ENCODE measurements at places on chromosomes 2 and 18.

GRCh38 chr2:10980886-10981425, 69.2 kb downstream of the KCNF1 start:
- no peak for DNase-seq

GRCh38 chr2:74199275-74199701, 873 bp downstream of the MTHFD2 start:
- no peak for DNase-seq

- DNase-seq = no peak
Measured at GRCh38 chr2:120257522-120257921, 4.9 kb downstream of the RALB start.

- DNase-seq = peak; percentile 5
Measured at GRCh38 chr2:241818229-241818942, 9.4 kb downstream of the NEU4 start.

DNA sequence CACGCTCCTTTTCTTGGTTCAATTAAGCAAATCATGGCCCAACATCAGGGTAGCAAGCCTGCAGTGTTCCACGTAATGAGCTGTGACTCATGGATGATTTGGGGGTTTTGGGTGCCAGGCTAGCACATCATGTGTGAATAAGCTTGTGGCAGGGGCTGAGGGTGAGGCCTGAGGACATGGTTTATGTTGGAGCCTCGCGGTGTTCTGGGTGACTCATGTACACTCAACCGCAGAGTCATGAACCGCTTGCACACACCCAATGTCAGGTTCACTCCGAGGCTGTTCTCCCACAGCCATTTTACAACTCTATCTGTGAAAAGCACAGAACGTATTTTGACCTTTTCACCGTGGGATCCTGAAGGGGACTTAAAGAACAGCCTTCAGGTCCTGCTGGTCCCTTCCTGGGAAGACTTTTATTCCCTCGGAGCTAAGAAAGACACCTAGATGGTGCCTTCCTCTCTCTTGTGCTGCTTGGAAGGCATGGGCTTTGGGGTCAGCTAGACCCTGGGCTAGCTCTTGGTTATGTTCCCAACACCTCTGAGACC, 139.9 kb upstream of the ZEB2 start:
- no peak for DNase-seq

- no peak for DNase-seq
Measured at GRCh38 chr18:30385684-30386083, 656.9 kb downstream of the DSC3 start.

DNA sequence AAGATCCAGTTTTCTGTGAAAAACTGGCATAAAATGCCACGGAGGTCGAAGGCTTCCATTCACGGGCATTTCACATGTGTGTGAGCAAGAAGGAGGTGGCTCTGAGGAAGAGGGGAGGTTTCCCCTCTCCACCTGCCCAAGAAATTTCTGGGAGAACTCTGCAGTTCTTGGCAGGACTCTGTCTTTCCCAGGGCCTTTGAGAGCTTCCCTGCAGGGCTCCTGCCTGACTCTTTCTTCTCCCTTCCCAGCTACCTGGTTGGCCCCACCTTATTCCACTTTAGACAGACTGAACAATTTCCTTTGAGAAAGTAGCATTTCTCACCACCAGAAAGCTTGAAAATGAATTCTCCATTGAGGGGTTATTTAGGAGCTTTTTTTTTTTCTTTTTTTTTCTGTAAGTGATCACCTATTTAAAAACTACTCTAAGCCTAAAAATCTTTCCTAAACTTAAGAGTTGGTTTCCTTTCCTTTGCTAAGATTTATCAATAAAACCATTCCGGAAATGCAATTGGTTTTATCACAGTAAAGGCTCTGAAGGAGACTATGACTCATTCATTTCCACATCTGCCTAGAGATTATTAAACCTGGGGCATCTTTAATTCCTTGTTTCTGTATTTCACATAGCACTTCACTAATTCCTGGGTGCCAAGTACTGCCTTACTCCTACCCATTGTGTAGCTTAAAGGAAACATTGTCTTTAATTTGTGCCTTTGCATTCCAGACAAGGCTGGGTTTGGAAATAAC, 59.3 kb downstream of the UNC80 start:
- DNase-seq = no peak

DNA sequence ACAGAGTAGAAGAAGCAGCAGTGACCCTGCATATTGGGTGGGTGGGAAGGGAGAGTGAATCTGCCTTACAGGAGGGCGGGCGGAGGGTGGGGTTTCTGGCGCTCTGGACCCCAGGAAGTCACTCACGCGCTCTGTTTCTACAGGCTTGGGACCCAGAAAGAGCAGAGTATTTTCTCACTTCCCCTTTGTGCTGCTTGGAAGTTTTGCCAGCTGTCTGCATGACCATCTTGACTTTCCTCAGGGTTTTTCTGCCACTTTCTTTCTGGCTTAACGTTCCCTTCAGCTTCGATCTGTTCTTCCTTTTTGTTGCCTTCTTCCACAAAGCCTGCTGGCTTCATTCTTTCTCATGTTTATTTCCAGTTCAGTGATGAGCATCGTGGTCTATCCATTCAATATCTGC, 383.1 kb downstream of the GALR1 start:
- DNase-seq = no peak

GRCh38 chr18:11676867-11677266, 12.2 kb upstream of the GNAL start:
- no peak for DNase-seq

GRCh38 chr2:67727131-67727530, 330.0 kb downstream of the ETAA1 start:
- no peak for DNase-seq

- DNase-seq = no peak
Measured at GRCh38 chr2:182941121-182941722, 74.8 kb upstream of the FRZB start.

DNA sequence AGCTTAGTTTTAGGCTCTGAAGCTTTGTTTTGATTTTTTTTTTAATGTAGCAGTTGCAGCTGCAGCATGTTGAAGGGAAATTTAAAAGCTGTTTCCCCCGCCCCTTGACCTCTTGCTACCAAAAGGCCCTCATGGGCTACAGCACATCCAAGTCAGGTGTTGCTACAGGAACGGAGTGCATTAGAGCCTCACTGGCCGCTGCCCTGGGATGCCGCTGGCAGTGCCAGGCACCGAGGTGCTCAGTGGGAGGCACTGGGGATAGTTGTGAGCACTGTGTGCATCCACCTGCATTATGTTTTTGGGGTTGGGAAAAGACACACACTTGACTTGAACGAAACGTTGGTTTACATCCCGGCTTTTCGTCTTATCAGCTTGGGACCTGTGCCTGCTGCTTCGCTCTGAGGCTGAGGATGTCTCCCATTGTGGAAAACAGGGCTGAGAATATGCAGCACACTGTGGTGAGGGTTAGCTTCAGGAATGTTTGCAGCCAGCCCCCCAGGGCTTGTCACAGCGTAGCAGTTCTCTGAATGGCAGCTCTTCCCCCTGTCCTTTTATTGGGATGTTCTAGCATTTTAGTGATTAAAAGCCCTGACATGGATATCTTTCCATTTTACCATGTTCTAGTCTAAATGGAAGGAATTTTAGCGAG, 24.1 kb downstream of the DCDC2C start:
- DNase-seq = no peak

DNA sequence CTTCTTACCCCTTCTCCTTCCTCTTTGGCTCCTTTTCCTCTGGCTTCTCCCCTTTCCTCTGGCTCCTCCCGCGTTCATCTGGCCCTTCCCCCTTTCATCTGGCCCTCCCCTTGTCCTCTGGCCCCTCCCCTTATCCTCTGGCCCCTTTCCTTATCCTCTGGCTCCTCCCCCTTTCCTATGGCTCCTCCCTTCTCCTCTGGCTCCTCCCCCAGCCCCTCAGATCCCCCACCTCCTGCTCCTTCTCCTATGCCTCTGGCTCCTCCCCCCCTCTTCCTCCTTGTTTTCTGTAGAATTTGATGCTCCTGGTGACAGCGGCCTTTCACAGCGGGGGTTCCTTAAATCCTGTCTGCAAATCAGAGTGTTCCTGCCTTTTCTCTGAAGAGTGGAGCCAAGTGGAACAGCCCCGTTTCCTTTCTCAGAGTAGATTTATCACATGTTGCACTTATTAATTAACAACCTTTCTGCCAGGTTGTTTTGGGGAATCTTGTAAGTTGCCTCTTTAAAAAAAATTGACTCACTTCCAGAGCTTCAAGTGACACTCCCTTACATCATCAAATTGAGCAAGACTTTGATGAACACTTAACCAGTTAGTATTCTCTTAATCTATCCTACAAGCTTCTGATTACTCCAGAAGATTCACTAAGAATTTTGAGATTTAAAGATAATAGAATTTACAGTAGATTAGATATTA, 27.9 kb downstream of the FABP1 start:
- no peak for DNase-seq

- DNase-seq = peak; percentile 72
Measured at GRCh38 chr2:18987592-18988073, 370.8 kb downstream of the OSR1 start.

DNA sequence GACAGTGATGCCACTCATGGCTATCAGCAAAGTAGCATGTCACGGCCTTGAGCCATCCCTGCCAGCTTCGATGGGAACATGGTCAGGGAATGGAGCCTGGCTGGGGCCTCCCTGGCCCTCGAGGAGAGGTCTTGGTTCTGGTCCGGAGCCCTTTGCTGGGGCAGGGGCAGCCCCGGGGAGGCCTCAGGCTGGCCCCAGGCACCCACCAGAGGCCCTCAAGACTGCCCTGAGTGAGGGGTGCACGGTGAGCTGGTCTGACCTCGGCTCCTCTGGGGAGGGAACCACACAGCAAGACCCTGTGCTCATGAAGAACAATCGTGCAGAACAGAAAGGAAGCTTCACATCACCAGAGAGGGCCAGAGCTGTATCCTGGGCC, 75.2 kb upstream of the OTOS start:
- no peak for DNase-seq

GRCh38 chr2:1839066-1839756, 94.9 kb upstream of the PXDN start:
- DNase-seq = no peak

DNA sequence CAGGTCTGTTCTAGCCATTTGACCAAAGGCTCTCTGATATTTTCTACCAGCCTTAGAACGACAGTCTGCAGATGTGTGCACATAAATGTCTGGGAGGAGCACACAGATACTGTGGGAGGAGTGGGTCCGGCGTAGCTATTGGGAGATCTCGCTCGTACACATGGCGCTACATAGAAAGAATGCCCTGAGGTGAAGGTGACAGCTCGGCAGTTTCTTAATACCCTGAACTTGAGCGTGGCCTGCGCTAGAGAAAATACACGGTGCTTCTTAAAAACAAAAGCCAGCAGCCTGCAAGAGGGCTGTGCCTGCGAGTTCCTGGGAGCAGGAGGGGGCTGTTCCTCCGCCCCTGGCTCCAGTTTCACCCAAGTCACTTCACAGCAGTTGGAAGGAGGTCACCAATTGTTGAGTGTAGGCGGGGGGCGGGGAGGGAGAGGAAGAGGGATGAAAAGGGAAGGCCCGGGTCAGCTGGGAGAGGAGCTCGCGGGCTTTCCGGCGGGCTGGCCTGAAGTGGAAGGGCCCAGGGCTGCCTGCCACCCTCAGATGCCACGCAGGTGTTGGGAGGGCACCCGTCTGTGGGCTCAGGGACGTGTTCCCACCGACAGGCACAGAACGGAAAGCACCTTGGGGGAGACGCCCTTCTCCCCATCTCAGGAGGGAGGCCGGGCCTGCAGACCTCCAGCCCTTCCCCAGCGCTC, 124.7 kb upstream of the ZNF516 start:
- peak; percentile 92 for DNase-seq

DNA sequence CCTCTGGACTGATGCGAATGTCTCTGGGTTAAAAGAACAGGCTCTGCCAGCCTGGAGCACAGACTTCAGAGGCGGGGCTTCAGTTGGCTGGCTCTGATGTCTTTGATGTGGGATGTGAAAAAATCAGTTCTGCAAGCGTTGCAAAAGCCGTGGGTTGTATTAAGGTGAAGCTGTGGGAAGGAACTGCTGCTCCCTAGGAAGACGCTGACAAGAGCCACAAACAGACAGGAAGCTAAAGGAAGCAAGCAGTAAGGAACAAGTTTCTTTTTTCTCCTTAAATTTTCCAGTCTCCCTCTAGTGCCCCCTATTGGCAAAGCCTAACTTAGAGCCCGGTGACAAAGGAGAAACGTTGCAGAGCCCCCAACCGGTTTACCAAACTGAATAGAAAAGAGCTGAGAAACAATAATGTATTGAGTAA, 239.0 kb downstream of the CCDC178 start:
- peak; percentile 59 for DNase-seq

GRCh38 chr2:197577446-197577845, 61.6 kb downstream of the MOB4 start:
- no peak for DNase-seq

- DNase-seq = peak; percentile 51
Measured at GRCh38 chr2:5370158-5370557, 322.0 kb upstream of the SOX11 start.

- DNase-seq = no peak
Measured at GRCh38 chr18:56825321-56825720, 174.2 kb downstream of the WDR7 start.

GRCh38 chr2:26479789-26480565, 2.1 kb upstream of the OTOF start:
- DNase-seq = no peak

GRCh38 chr2:170086751-170087412, 91.1 kb upstream of the MYO3B start:
- DNase-seq = no peak

- no peak for DNase-seq
Measured at GRCh38 chr2:59567151-59567550, 986.3 kb downstream of the BCL11A start.

DNA sequence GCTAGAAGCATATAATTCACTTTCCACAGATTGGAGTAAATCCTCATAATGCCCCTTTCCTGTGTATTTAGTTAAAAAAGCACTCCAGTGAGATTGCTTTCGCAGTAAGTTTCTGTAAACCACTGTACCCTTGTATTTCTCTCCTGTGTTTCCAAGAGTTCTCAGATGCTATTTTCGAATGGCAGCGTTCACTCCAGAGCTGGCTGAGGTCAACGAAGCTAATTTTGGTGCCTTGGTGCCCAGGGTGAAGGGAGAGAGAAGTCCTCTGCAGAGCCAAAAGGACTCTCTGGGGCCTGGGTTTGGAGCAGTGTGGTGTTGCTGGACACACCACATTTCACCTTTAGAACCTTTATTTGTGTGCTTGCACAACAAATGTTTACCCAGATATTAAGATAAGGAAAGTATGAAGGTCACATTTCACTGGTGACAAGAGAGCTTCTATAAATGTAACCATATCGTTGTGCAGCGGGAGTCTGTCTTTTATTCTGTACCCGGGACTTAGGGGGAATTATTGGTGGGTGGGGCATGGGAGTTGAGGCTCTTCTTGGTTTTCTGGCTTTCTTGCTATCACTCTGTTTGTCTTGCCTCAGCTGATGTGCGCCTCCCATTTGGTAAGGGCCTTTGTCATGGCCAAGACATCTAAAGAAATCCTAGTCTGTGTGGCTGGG, 9.9 kb downstream of the EPAS1 start:
- DNase-seq = no peak

GRCh38 chr2:240810621-240811020, 9.4 kb downstream of the KIF1A start:
- DNase-seq = no peak

GRCh38 chr2:182435754-182436153, 8.9 kb upstream of the PDE1A start:
- DNase-seq = no peak

DNA sequence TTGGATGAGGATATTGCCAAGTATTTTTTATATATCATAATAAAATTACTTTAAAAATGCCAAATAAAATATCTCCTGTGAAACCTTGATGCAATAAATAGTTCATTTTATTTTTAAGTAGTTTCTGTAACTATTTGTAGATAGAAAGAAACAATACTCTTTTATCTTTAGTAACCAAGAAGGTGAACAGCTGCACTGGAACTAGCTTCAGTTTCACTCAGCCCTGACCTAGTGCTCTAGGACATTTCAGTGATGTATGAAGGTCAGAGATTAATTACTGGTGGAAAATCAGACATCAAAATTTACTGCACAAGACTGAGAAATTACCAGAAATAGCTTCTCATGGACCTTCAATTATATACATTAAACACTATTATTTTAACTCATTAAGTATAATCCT, 1305.0 kb downstream of the CNTNAP5 start:
- no peak for DNase-seq

All from right hindlimb (tissue), 1 donor.